Aorta (tissue), 5 donors: ENCODE measurements at places on chromosomes 16 and 17. TPM values are rescaled to one million over a fixed set of nuclear protein-coding genes. Genes with fewer than 3 reads are reported as not detected.
A peak's percentile ranks its signal among the peaks of the same experiment; 100 is the strongest.

Gene GAS7
- 1.2 TPM for polyA plus RNA-seq

Gene CMTM2
- polyA plus RNA-seq = not detected

GRCh38 chr16:86929057-86929871 lies 350.9 kb downstream of the FOXL1 start:
- no peaks in the 10 kb centered on the region for H3K27me3 ChIP-seq
- peak overlapping the region; percentile 75 for H3K27ac ChIP-seq
- no peaks in the 10 kb centered on the region for H3K36me3 ChIP-seq
- no peaks in the 10 kb centered on the region for H3K4me1 ChIP-seq
- peak; percentile 82 for DNase-seq

- H3K4me3 ChIP-seq = no peak overlapping the region
- no peaks in the 10 kb centered on the region for H3K27me3 ChIP-seq
- H3K27ac ChIP-seq = no peak overlapping the region
These were observed 41.4 kb upstream of the NOL11 start for GRCh38 chr17:67676305-67676704.

- no peaks in the 10 kb centered on the region for H3K36me3 ChIP-seq
- no peak for DNase-seq
- no peaks in the 10 kb centered on the region for H3K4me1 ChIP-seq
- no peaks in the 10 kb centered on the region for H3K27me3 ChIP-seq
- H3K4me3 ChIP-seq = no peak overlapping the region
These were observed 216.0 kb downstream of the SEC14L1 start for GRCh38 chr17:77356690-77357201.

DNA sequence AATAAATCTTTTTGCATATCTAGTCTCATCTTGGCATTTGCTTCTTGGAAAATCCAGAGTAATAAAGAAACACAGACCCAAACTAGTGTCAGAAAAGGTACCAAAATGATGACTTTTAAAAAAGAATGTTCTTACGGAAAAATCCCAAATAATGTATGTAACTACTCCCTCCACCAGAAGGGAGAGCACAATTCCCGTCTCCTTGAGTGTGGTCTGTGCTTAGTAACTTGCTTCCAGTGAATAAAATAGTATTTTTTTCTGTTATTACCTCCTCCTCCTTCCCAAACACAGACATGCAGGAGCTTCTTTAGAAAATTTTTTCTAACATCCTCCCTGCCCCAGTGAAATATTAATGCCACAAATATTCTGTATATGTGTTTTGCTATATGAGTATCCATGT lies 358.1 kb downstream of the ZFHX3 start:
- no peaks in the 10 kb centered on the region for H3K36me3 ChIP-seq
- no peak overlapping the region for H3K27ac ChIP-seq
- no peak overlapping the region for H3K4me3 ChIP-seq
- H3K27me3 ChIP-seq = no peaks in the 10 kb centered on the region

Gene PRAC1
- not detected for polyA plus RNA-seq

DNA sequence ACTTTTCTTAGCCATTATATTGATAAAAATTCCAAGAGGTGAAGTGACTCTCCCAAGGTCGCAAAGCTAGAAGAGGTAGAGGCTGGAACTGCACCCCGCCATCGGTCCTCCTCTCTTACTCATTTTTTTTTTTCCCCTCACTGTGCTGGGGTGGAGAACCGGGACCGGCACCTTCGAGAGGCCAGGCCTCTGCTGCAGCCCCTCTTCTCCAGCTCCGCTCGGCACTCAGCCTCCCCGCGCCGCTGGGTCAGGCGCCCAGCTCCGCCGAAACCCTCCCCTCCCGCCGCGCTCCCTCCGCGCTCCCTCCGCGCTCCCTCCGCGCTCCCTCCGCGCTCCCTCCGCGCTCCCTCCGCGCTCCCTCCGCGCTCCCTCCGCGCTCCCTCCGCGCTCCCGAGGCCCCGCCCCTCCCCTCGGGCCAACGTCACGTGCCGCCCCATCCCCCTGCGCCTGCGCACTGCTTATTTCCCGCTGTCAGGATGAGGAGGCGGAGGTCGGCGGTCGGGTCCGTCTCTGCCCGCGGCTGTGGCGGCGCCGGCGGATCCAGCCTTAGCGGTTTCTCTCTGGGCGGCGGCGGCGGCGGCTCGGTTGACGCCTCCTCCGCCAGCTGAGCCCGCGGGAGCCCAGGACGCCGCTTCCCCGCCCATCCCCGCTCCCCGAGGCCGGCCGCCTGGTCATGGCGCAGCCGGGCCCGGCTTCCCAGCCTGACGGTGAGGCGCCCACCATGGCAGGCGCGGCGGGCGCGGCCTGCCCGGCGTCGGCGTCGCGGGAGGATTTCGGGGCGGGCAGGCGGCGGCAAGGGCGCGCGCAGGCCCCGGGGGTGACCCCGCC lies at the start of gene RABEP1:
RABEP1 (plus strand) TSS at position 471 of the 828 bp plus-strand sequence; CDS start at position 674, 203 bp downstream.
- no peaks in the 10 kb centered on the region for H3K36me3 ChIP-seq
- peak within 1 kb of the TSS; percentile 69 for H3K27ac ChIP-seq
- no peaks in the 10 kb centered on the region for H3K27me3 ChIP-seq
- peaks cover 2% of the 10 kb centered on the region for H3K4me1 ChIP-seq
- DNase-seq = peak; percentile 95

GRCh38 chr16:85126705-85127378 lies 14.6 kb upstream of the CIBAR2 start:
- H3K36me3 ChIP-seq = no peaks in the 10 kb centered on the region
- H3K4me1 ChIP-seq = peaks cover 7% of the 10 kb centered on the region
- no peaks in the 10 kb centered on the region for H3K27me3 ChIP-seq
- peak; percentile 92 for DNase-seq

GRCh38 chr16:12294471-12294870 lies 317.9 kb downstream of the SNX29 start:
- no peak overlapping the region for H3K27ac ChIP-seq
- no peaks in the 10 kb centered on the region for H3K4me1 ChIP-seq
- DNase-seq = no peak
- H3K27me3 ChIP-seq = no peaks in the 10 kb centered on the region
- H3K36me3 ChIP-seq = no peaks in the 10 kb centered on the region

Gene UNKL
- 8.8 TPM for polyA plus RNA-seq

DNA sequence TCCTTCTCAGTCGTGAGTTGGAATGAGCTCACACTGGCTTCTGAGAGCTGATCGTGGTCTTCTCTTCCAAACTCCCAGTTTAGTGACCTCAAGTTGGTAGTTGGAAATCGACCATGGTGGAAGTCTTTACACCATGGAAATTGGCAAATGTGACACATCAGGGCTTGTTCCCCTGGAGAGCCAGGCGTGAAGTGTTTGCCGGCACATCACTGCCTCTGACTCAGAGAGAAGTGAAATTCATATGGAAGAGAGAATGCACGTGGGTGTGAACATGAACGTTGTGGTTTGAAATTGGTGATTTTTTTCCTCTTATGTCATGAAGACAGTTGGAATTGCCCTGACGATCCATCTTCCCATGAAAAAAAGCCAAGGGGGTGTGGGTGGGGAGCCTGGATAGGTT lies 47.4 kb downstream of the AXIN2 start:
- H3K27ac ChIP-seq = no peak overlapping the region
- no peak overlapping the region for H3K4me3 ChIP-seq
- DNase-seq = no peak

- no peaks in the 10 kb centered on the region for H3K27me3 ChIP-seq
- DNase-seq = no peak
- no peaks in the 10 kb centered on the region for H3K4me1 ChIP-seq
These were observed 101.0 kb upstream of the SHISA6 start for GRCh38 chr17:11140043-11140442.

Gene TOX3
- not detected for polyA plus RNA-seq

GRCh38 chr16:85027958-85028684 lies 526 bp downstream of the KIAA0513 start:
- no peaks in the 10 kb centered on the region for H3K4me1 ChIP-seq
- no peak overlapping the region for H3K27ac ChIP-seq
- DNase-seq = peak; percentile 61
- H3K36me3 ChIP-seq = no peaks in the 10 kb centered on the region
- H3K4me3 ChIP-seq = peak overlapping the region; percentile 45

- H3K4me3 ChIP-seq = no peak overlapping the region
- H3K27me3 ChIP-seq = no peaks in the 10 kb centered on the region
- H3K27ac ChIP-seq = no peak overlapping the region
- no peaks in the 10 kb centered on the region for H3K4me1 ChIP-seq
These were observed 1.9 kb upstream of the LCMT1 start for GRCh38 chr16:25109643-25110042.

- no peak overlapping the region for H3K4me3 ChIP-seq
- no peaks in the 10 kb centered on the region for H3K27me3 ChIP-seq
- no peak for DNase-seq
- H3K27ac ChIP-seq = no peak overlapping the region
These were observed 50.1 kb downstream of the XPO6 start for GRCh38 chr16:28161626-28162025.

Gene PRAC2
- polyA plus RNA-seq = not detected

Gene PYDC1
- not detected for polyA plus RNA-seq

Gene COIL
- 7.4 TPM for polyA plus RNA-seq

Gene GSG1L
- polyA plus RNA-seq = 22.2 TPM

- no peak for DNase-seq
- no peaks in the 10 kb centered on the region for H3K27me3 ChIP-seq
- no peaks in the 10 kb centered on the region for H3K4me1 ChIP-seq
These were observed 94.0 kb downstream of the CACNG1 start for GRCh38 chr17:67138392-67138791.

Gene RGS11
- polyA plus RNA-seq = 5.4 TPM

DNA sequence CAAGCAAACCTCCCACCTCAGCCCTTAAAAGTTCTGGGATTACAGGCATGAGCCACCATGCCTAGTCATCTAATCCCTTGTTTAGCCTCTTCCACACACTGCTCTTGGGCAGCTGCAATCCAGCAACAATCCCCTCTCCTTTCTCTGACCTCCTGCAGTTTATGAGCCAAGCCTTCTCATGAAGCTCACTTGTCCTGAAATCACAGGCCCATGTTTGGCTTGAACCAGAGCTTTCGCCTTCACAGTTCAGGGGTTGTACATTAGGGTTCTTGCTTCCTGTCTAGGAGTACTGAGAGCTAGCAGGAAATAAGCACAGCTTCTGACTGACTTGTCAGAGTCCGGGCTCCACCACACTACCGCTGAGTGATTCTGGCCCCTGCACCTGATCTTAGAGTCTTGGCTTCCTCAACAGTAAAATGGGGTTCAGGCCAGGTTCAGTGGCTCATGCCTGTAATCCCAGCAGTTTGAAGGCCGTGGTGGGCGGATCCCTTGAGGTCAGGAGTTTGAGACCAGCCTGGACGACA lies 16.3 kb downstream of the ERAL1 start:
- DNase-seq = no peak
- H3K27me3 ChIP-seq = no peaks in the 10 kb centered on the region
- H3K4me3 ChIP-seq = no peak overlapping the region
- H3K27ac ChIP-seq = no peak overlapping the region

Gene KRTAP9-8
- not detected for polyA plus RNA-seq

Gene TP53TG3F
- not detected for polyA plus RNA-seq

Gene TNFRSF13B
- not detected for polyA plus RNA-seq

Gene STH
- not detected for polyA plus RNA-seq

Gene NRN1L
- 3.2 TPM for polyA plus RNA-seq

- H3K27ac ChIP-seq = no peak overlapping the region
- no peaks in the 10 kb centered on the region for H3K27me3 ChIP-seq
- H3K4me1 ChIP-seq = no peaks in the 10 kb centered on the region
These were observed 14.1 kb downstream of the TBX2 start for GRCh38 chr17:61413661-61414126.

- H3K36me3 ChIP-seq = no peaks in the 10 kb centered on the region
- DNase-seq = no peak
- no peaks in the 10 kb centered on the region for H3K27me3 ChIP-seq
These were observed 17.7 kb downstream of the C16orf82 start for GRCh38 chr16:27084307-27085028.

GRCh38 chr17:77086433-77087010 lies 54.2 kb upstream of the SEC14L1 start:
- DNase-seq = peak; percentile 90
- H3K36me3 ChIP-seq = no peaks in the 10 kb centered on the region
- no peak overlapping the region for H3K4me3 ChIP-seq
- no peaks in the 10 kb centered on the region for H3K4me1 ChIP-seq
- no peaks in the 10 kb centered on the region for H3K27me3 ChIP-seq
- no peak overlapping the region for H3K27ac ChIP-seq

DNA sequence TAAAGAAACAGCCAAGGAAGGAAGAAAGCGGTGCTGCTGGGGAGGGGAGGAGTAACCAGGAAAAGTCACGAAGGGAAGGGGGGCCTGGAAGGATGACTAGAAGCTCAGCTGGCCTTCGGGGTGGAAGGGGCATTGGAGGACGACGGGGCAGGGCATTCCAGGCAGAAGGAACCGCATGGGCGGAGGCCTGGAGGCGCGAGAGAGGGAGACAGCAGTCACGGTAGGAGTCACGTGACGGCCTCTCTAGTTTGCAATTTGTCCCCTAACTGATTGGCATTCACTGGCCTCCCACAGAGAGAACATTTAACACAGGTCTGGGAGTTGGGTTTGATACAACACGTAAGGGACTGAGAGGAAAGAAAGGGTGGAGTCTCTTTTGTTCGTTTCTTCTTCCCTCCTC lies 63.9 kb downstream of the RTN4RL1 start:
- H3K27ac ChIP-seq = no peak overlapping the region
- H3K36me3 ChIP-seq = no peaks in the 10 kb centered on the region
- H3K4me1 ChIP-seq = no peaks in the 10 kb centered on the region

- no peaks in the 10 kb centered on the region for H3K4me1 ChIP-seq
- no peaks in the 10 kb centered on the region for H3K36me3 ChIP-seq
- H3K4me3 ChIP-seq = no peak overlapping the region
- no peaks in the 10 kb centered on the region for H3K27me3 ChIP-seq
These were observed 109.1 kb downstream of the PRKCA start for GRCh38 chr17:66411520-66411919.

DNA sequence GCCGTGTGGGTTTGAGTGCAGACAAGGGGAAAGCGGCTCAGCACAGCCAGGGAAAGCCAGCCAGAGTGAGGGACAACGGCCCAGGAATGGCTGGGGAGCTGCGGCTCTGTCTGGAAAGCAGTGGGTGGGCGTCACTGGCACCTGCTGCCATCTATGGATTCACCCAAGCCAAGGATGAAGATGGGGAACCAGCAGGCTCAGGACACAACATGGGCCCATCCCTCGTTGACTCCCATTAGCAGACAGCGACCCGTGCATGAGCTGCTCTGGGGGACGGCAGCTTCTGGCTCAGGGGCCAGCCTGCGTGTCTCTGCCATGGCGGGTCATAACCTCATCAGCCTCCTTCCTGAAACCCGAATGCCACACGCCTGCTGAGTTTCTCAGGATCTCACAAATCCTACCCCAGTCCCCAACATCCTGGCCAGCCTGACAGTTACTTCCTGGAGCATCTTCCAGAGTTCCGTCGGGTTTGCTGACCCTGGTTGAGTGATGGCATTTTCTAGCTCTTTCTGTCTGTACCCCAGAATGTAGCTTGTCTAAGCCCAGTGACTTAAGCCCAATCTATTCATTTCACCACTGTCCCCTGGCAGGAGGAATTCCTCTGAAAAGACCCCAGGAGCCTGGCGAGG lies 50.7 kb downstream of the SLC7A5 start:
- DNase-seq = no peak
- no peaks in the 10 kb centered on the region for H3K27me3 ChIP-seq

DNA sequence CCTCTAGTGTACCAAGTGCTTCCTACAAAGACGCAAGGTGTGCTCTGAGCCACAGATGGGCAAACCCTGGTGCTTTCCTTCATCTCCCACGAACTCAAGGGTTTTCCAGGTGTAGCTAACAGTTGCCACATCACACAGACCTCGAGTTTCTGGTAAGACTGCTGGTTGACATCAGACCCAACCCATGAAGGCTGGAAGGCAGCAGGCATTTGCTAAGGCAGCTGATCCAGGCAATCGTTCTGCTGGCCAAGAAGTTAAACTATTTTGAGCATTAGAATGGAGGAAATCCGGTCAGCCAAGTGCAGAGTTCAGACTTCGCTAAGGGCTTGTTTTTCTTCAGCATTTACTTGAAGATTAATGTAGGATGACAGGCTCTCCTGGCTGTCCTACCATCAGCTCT lies 11.5 kb downstream of the HAS3 start:
- no peak for DNase-seq
- no peaks in the 10 kb centered on the region for H3K27me3 ChIP-seq
- H3K36me3 ChIP-seq = peaks cover 2% of the 10 kb centered on the region
- no peak overlapping the region for H3K4me3 ChIP-seq
- no peak overlapping the region for H3K27ac ChIP-seq
